Lower lobe of right lung (tissue), 2 donors: ENCODE measurements at places on chromosomes 4 and X. TPM values are rescaled to one million over a fixed set of nuclear protein-coding genes. Genes with fewer than 3 reads are reported as not detected.

The DIAPH2 gene
- 34.2 TPM for total RNA-seq

- no peak for DNase-seq
Measured at GRCh38 chrX:69021141-69021960, 143.9 kb downstream of the PJA1 start.

The SPANXD gene
- total RNA-seq, result not detected

DNA sequence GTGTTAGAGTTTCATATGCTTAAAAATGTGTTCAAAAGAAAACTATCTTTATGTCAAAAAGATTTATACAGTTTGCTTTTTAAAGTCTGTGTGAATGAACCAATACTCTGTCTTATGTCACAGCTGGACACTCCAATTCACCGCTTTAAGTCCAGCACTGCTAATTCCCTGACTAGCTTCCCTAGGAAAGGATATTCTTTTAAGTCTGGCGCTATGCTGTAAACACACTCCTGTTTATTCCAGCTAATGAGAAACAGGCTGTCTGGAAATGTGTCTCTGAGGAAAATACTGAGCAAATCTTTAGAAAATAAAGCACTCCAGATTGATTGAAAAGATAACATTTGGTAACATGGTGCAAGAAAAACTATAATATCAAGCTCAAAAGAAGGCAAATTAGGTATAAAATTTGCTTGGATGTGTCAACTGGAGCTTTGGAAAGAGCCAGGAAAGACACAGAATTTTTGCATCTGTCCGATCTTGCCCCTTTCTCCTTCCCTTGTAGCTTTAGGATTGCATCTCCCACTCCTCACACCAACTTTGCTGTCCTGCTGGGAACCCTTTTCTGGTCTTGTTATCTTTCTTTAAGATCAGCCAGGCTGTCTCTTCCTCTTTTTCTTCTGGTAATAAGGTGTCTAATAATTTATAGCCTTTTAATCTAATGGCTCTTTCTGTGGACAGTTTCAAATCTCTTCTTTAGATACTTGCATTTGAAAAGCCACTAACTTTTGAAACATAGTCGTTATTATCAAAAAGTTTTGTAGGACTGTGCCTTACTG is 40.9 kb upstream of the VEGFC start:
- no peak for DNase-seq
